ENCODE measurements at places on chromosomes 16 and 17.

GRCh38 chr16:23339787-23340186 lies 37.7 kb downstream of the SCNN1B start:
- no peak for DNase-seq

DNA sequence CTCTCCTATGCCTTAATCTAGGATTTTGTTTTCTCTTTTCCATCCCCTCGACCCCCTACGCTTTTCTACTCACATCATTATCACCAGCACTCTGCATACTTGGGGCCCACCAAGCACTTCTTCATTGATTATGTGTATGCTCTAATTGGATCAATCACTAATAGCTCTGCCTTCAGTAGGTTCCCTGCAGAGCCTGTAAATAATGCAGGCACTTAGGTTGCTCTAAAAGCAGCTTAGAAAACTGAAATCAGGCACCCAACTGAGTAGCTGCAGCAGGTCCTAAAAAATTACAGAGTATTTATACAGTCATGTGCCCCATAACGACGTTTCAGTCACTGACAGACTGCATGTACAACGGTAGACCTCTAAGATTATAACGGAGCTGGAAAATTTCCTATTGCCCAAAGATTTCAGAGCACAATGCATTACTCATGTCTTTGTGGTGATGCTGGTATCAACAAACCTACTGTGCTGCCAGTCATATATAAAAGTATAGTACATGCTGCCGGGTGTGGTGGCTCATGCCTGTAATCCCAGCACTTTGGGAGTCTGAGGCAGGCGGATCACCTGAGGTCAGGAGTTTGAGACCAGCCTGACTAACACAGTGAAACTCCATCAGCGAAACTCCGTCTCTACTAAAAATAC lies 280.4 kb downstream of the HS3ST3B1 start:
- no peak for DNase-seq

DNA sequence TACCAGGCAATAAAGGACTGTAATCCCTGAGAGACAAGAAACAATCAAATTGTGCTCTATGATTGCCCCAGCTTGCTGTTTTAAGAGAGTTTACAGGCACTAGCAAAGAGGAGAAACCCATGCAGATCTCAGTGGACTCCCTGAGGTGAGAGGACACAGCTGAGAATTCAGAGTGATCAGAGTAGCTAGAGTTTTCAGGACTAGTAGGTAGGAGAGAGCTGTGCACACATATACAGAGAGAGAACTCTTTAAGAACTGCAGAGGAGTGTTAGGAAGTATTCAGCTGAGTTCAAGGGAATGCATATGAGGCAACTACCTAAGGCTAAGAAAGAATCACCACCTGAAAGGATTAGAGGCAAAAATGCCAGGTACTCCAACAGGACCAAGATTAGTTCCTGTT lies 904.8 kb downstream of the CDH8 start:
- no peak for DNase-seq

DNA sequence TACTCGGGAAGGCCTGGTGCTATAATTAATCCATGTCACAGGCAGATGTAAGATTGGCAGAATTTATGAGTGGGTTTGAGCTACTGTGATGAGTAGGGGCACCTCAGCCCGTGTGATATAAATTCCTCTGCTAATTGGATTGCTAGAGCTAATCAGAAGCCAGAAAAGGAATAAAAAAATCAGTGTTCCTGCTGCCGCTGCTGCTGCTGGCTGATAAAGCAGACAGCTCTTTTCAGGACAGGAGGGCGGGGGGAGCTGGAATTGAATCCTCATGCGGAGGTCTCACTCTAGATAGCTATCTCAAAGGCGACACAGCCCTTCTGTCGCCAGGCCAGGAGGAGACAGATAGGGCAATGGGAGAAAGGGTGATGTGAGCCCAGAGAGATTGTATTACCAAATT lies 182.7 kb upstream of the ZFHX3 start:
- DNase-seq, result no peak

GRCh38 chr17:40647624-40648383 lies at the start of gene SMARCE1:
TSS of gene SMARCE1 (minus strand) at chr17:40647818. CDS start at chr17:40645802, 2,016 bp downstream.
- peak; percentile 71 for DNase-seq

- peak; percentile 25 for DNase-seq
Observed at GRCh38 chr16:12796498-12796897, 7.2 kb downstream of the CPPED1 start.

- peak; percentile 40 for DNase-seq
Observed at GRCh38 chr17:40399185-40399584, 18.5 kb downstream of the TOP2A start.

DNA sequence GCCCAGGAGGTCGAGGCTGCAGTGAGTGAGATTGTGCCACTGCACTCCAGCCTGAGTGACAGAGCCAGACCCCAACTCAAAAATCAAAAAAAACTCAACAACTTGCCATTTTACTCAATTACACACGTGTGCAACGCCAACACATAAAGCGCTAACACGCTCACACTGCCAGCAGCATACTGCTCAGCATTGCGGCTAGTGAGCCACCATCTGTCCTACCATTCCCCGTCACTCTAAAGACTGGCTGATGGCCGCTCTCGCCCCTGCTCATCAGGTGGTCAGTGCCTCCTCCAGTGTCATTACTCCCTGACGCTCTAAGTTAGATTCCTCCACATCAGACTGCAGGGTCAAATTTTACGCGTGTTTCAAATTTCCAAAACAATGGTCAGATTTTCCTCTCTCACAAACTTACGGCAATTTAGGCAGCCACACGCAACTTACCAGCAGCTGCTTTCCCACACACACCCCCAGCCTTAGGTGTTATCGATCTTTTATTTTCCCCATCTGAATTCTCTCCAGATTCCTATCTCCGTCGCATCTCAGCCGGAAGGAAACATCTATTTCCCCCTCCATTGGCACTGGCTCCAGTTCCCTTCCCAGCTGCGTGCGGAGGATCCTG lies 240.8 kb downstream of the C16orf95 start:
- no peak for DNase-seq

- no peak for DNase-seq
Observed at GRCh38 chr16:84080378-84080777, 36.4 kb downstream of the MBTPS1 start.

DNA sequence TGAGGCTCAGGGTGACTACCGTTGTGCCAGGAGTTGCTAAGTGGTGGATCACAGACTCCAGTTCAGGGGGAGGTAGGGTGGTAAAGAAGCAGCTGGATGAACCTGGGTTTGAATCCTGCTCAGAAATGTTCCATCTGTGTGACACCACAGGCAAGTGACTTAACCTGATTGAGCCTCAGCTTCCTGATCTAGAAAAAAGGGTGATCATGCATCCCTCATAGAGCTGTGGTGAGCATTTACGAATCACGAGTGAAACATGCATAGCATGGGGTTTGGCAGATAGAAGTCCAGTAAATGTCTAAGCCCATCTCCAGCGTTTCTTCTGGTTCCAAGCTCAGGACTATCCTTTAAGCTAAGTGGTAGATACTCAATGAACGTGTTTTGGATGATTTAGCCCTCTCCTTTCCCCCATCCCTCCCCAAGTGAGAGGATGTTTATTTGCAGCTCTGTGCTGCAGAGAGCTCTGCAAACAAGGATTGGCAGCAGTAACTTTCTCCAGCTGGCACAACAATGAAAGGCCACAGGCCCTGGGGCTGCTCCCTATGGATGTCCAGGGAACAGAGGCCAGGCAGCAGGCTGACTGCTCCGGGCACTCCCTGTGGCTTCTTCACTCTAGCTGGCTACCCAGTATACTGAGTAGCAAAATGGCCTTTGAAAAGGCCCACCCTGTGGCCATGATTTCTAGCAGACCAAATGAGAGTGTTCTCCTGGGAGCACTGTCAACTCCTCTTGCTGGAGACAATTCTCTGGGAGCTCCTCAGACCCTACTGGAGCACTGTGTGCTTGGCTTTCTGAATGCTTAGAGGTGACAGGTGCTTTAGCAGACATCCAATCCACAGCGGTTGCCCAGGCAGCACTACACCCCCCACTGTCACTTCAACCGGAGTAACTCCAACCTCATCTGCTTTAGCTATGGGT lies 21.3 kb downstream of the CA4 start:
- DNase-seq, result no peak

- peak; percentile 49 for DNase-seq
Observed at GRCh38 chr17:73474370-73474988, 162.7 kb upstream of the CDC42EP4 start.

GRCh38 chr17:48472411-48473281 lies 42.6 kb upstream of the SKAP1 start:
- DNase-seq, result peak; percentile 92

GRCh38 chr17:55037828-55038227 lies 69.3 kb downstream of the STXBP4 start:
- DNase-seq, result no peak

DNA sequence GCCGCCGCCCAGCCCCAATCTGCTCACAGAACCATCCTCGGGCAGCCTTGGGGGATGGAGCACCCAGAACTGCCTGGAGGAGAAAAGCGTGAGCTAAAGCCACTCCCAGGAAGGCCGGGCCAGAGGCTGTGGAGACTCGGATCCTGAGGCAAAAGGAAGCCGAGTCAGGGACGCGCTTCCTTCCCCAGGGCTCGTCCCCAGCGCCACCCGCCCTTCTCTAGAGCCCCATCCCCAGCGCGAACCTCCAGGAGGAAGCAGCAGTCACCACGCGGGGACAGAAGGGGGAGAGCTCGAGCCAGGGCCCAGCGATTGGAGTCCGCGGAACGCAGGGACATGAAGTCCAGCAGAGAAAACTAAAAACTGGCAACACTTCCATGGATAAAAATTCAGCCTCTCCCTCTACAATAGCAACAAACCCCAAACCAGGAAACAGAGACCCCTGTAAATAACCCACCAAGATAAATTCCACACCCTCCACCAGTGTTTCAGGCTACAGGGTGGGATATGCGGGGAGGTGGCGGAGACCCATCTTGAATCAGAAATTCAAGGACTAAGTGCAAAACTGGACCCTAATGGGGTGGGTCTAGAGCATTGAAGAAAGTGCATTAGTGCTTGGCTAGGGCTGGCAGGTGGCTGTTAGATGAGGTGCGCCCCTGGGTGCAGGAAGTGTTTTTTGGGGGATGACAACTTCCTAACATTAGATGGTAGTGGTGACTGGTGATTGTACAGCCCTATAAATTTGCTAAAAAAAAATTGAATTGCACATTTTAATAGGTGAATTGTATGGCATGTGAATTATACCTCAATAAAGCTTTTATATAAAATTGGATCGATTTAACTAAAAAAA lies 116.1 kb upstream of the METRNL start:
- DNase-seq, result peak; percentile 49

- peak; percentile 34 for DNase-seq
Observed at GRCh38 chr16:29316761-29317183, 89.7 kb downstream of the NPIPB11 start.

DNA sequence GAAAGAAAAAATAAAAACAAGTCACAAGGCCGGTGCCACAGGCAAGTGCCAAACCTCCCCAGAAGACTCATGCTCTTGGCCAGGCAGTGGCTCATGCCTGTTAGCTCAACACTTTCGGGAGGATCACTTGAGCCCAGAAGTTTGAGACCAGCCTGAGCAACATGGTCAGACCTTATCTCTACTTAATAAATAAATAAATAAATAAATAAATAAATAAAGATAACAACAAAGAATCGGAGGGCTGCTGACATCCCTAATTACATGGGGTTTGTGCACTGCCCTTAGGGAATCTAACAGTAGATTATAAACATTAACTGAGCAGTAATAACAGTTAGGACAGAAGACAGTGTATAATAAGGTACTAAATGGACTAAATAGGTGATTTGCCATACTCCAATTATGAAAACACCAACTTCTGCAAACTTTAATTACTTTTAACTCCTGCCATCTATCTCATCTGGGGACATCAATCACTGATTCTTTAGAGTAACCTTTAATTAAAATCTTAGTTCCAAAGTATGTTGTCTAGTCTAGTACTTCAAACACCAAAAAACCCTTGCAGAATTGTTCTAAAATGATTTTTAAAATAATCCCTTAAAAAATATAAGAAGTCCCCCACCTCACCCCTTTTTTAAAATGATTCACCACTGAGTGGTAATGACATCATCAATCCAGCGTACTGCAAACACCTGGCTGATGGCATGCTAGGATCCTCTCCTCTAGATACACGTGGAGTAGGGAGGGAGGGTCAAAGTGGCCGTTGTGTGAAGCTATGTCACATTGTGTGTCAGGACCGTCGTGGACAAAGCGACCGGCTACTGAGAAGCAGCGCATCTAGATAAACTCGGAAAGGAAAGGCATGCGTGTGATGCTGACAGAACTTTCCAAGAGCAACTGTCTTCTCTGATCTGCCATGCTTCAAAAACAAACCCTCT lies 28.5 kb downstream of the CYTH1 start:
- no peak for DNase-seq

GRCh38 chr17:21037117-21037803 lies 5.6 kb downstream of the USP22 start:
- DNase-seq, result no peak

GRCh38 chr16:48608452-48608851 lies 1.5 kb downstream of the N4BP1 start:
- peak; percentile 31 for DNase-seq

DNA sequence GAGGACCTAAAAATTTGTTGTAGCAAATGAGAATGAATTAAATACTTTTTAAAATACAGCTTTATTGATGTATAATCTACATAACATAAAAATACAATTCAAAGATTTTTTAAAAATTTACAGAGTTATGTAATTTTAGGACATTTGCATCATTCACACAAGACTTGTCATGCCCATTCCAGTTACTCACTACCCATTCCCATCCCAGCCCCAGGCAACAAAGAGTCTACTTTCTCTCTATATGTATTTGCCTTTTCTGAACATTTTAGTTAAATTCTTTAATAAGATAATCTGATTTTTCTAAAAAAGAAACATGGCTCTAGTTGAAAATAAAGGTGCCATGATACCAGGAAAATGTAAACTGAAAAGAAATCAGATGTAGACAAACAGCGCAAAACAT lies 354.2 kb downstream of the PMP22 start:
- DNase-seq, result no peak

DNA sequence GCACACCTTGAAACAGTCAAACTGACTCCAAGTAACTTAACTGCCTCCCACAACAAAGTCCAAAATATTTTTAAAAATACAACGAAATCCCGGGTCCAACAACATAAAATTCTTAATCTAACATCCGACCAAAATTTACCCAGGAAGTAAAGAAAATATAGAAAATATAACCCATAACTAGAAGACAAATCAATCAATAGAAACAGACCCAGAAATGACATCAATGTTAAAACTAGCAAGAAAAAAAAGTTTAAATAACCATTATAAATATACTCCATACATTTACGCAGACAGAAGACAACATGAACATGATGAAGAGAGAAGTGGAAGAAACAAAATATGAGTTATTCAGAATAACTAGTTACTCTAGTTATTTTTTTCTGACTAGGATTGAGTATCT lies 3.7 kb downstream of the ZNF597 start:
- no peak for DNase-seq

- peak; percentile 72 for DNase-seq
Observed at GRCh38 chr17:34207572-34207971, 47.5 kb upstream of the CCL2 start.

- peak; percentile 80 for DNase-seq
Observed at GRCh38 chr16:65024767-65025178, 97.1 kb downstream of the CDH11 start.

GRCh38 chr16:87367529-87367928 lies 16.0 kb downstream of the FBXO31 start:
- DNase-seq, result no peak

GRCh38 chr17:71011391-71011790 lies 842.1 kb downstream of the KCNJ2 start:
- DNase-seq, result no peak
